RWPE2 (cell line): ENCODE measurements at places on chromosomes 6 and 20.

GRCh38 chr6:40517654-40518053 lies 69.5 kb downstream of the LRFN2 start:
- no peak for DNase-seq

- DNase-seq, result no peak
Measured at GRCh38 chr6:44222486-44223318, 693 bp upstream of the SLC29A1 start.

DNA sequence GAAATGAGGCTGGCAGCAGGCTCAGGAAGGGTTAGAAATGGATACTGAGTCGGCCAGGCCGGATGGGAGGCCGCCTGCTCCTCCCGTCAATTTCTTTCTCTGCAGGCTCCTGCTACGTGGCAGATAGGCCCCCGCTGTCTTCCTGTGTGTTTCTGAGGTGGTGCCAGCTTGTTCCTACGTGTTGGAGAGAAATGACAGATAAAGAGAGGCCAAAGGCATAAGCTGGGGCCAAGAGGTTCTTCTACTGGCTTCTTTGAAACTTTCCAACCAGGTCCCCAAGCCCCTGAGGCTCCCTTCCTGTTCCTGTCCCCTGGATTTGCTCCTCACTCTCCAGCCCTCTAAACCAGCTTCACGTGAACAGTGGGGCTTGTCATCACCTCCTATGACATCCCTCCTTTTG lies 76.8 kb downstream of the TCP11 start:
- no peak for DNase-seq

- no peak for DNase-seq
Measured at GRCh38 chr20:50017160-50017559, 34.4 kb downstream of the SNAI1 start.
